ENCODE measurements at places on chromosomes 2 and 18.

DNA sequence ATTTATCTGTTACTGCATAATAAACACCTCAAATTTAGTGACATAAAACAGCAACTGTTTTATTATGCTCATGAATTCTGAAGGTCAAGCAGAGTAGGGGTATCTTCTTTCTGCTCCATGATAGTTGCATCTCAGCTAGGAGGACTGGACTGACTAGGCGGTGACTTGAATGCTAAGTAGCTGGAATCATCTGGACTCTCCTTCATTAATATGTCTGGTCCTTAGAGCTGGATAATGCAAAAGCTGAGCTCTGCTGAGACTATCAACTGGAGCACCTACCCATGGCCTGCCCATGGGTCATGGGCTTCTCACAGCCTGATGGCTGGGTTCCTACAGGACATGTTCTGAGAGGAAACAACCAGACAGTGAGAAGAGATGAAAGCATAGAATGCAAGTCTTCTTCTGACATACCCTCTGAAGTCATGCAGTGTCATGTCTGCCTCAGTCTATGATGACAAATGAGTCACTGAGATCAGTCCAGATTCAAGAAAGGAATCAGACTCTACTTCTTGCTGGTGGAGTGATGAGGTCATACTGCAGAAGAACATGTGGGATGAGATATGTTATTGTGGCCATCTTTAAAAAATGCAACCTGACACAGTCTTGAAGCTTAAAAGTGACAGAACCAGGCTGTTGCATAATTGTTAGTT lies 174.2 kb upstream of the OSR1 start:
- no peak for DNase-seq

- no peak for DNase-seq
Observed at GRCh38 chr2:218877891-218878290, 2.8 kb upstream of the WNT10A start.

GRCh38 chr18:80171054-80171872 lies 62.2 kb downstream of the ADNP2 start:
- DNase-seq, result no peak

- no peak for DNase-seq
Observed at GRCh38 chr18:55318951-55319441, 269.0 kb downstream of the TCF4 start.

Measured in fibroblast of the conjunctiva (primary cell).